ENCODE measurements at places on chromosomes 7 and 10.
A peak's percentile ranks its signal among the peaks of the same experiment; 100 is the strongest.

GRCh38 chr10:55374060-55374459 lies 573.0 kb upstream of the PCDH15 start:
- DNase-seq, result no peak

GRCh38 chr7:16491148-16491547 lies 25.6 kb upstream of the SOSTDC1 start:
- no peak for DNase-seq

DNA sequence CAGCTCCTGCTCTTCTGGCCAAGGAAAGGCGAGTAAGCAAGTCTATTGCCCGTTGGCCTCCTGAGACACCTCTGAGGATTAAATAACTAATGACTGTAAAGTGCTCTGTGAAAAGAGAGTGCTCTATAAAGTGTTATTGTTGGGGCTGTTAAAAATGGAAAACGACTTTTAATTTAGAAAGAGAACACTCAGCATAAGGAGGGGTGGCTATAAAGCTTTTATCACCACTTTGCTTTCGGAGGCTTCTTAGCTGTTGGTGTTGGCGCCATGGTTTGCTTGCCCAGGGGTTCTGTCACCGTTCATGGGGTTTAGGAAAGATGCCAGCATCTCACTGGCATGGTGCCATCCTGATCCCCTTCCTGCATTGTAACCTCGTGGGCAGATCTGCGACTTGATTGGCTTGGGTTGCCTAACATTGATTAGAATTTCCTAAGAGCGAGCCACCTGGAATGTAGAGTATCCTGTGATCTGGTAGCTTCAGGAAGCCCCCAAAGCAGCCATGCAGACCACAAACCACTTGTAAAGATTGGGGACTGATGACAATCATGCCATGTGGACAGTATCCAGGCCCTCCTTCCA lies 509.9 kb downstream of the LRMDA start:
- no peak for DNase-seq

- DNase-seq, result no peak
Measured at GRCh38 chr10:124318076-124318475, 100.6 kb downstream of the OAT start.

DNA sequence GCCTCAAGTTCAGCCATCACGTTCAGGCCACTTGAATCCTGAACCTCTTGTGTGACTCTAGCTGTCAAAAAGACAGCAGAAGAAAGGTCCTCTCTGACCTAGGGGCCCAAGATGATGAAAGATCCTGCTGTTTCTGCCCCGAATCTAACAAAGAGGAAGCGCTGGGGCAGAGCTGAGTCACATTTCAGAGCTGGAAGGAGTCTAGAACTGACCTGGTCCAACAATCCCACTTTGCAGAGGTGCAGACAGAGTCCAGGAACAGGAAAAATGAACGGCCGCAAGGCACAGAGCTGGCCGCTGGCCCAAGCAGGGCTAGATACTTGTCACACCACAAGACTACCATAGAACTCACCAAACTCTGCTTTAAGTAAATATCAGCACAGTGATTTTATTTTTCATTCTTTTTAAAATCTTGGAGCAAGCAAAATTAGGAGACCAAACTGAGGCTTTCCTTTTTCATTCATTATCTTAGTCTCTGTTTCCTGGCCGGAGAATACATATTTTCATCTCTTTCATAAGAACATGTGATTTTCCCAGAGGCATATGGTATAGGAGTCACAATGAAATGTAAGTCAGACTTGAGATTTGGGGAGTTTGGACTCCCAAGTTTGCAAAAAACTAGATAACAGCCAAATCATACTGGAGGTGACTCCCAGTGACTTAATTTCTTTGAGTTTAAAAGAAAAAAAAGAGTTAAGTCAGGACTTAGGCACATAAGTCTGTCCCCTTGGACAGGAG lies 52.8 kb downstream of the CHST15 start:
- DNase-seq, result no peak

DNA sequence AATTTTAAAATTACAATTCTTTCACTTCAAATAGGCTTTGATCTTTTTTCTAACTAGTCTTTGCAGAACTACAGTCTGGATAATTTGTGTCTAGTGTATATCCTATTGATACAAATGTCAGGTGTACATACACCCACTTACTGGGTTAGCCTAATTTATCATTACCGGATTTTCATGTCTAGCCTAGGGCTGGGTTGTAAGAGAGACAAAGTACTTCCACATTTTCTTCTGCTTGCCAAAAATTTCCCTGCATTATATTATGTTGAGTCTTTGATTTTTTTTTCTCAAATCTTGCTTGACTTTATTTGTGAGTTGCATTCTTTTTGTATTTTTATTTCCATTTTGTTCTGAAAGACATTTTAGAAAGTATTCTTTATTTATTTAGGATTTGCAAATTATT lies 284.8 kb upstream of the FZD8 start:
- DNase-seq, result no peak

- no peak for DNase-seq
Measured at GRCh38 chr10:124879136-124879535, 62.8 kb upstream of the ZRANB1 start.

DNA sequence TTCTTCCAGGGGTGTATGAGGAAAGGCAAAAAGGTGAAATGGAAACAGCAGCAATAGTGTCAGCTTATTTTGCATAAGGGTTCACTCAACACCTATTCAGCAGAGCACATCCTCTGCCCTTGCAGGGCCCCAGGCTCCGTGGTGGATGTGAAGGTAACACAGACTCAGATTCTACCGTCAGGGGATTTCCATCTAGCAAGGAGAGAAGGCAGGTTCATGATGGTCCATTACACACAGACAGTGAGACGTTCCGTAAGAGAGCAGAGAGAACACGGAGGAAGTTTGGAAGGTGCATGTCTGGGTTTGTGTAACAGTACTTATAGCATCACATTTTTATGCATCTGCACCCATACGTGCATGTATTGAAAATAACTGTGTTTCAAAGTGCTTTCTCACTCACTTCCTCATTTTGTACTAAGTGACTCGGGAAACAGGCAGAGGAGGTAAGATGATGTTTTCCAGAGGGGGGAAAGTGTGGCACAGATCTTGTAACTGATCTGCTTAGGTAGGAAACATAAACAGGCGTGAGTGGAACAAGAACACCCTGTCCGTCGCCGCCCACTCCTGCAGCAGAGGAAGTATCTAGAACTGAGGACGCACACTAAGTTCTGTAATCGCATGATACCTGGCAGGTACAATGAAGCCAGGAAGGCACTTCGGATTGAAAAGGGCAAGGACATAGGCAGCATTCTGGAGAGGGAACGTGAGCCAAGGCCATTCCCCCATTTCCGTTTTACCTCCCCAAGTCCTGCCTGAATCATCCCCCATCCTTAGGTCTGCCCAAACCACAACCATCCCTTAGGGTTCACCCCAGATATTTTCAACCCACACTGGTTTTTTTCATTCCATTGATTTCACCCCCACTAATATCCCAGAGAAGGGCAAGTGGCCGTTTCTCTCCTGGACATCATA lies 1.0 kb upstream of the ENO4 start:
- DNase-seq, result no peak

- peak; percentile 54 for DNase-seq
Measured at GRCh38 chr10:118698421-118698820, 56.3 kb downstream of the CACUL1 start.

DNA sequence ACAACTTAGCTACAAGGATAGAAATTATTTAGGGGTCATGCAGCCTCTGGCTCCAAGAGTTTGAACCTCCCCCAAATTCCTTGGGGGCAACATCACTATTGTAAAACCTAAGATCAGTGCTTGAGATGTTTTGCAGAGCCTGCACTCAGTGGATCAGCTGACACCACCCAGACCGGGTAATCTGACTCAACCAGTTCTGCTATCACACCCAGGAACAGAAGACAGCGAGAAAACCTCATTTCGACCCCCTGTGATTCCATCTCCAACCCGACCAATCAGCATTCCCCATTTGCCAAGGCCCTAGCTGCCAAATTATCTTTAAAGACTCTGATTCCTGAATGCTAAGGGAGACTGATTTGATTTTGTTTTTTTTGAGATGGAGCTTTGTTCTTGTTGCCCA lies 5.2 kb downstream of the TACR2 start:
- no peak for DNase-seq

DNA sequence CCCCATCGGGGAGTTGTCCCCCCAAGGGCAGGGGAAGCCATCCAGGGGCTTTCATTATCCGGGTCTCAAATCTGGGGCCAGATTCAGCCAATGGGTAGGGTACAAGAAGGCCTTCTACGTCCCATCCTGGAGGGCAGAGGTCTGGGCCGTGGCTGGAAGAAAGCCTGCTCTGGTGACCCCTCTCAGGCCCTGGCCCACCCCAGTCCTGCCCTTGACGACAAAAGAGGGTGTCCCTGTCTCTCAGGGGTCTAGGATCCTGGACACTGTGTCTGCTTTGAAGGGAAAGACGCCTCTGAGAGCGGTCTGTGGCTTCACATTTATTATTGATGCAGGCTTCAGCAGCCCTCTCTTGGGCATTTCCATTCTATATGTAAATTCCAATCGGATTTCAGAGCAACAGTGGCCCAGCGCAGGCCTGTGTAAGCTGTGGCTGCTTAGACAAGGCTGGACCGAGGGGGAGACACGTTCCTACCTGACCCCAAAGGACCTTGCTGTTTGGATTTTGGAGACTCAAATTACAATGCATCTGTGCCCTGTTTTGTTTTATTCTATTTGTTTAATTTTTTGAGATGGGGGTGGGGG lies 83.2 kb upstream of the BAIAP2L1 start:
- DNase-seq, result no peak

GRCh38 chr10:75367021-75367487 lies 34.5 kb downstream of the ZNF503 start:
- DNase-seq, result no peak

GRCh38 chr10:101040061-101040460 lies 9.0 kb downstream of the SFXN3 start:
- DNase-seq, result no peak

- DNase-seq, result no peak
Measured at GRCh38 chr10:122510736-122511135, 49.4 kb downstream of the HTRA1 start.

DNA sequence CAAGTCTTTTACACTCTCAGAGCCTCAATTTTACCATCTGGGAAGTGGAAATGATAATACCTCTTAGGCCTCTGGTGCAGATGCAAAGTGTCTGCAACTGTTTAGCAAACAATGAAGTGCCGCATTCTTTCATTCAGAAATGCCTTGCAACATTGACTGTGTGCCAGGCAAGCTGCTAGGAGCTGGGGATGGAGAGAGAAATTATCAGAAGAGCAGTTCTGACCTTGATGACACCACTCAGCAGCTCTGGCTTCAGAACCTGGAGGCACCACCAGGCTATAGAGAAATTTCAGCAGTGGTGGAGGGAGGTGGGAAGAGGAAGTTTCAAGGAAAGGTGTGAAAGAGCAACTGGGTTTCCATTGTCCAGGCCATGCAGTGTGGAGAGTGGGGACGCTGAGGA lies 78.1 kb upstream of the HABP2 start:
- DNase-seq, result no peak

- DNase-seq, result no peak
Measured at GRCh38 chr10:64494901-64495300, 973.7 kb downstream of the REEP3 start.

- DNase-seq, result no peak
Measured at GRCh38 chr7:158645842-158646241, 58.2 kb upstream of the PTPRN2 start.

GRCh38 chr10:27529010-27529783 lies 25.1 kb downstream of the RAB18 start:
- no peak for DNase-seq

- DNase-seq, result no peak
Measured at GRCh38 chr7:50068850-50069551, 24.0 kb downstream of the ZPBP start.

DNA sequence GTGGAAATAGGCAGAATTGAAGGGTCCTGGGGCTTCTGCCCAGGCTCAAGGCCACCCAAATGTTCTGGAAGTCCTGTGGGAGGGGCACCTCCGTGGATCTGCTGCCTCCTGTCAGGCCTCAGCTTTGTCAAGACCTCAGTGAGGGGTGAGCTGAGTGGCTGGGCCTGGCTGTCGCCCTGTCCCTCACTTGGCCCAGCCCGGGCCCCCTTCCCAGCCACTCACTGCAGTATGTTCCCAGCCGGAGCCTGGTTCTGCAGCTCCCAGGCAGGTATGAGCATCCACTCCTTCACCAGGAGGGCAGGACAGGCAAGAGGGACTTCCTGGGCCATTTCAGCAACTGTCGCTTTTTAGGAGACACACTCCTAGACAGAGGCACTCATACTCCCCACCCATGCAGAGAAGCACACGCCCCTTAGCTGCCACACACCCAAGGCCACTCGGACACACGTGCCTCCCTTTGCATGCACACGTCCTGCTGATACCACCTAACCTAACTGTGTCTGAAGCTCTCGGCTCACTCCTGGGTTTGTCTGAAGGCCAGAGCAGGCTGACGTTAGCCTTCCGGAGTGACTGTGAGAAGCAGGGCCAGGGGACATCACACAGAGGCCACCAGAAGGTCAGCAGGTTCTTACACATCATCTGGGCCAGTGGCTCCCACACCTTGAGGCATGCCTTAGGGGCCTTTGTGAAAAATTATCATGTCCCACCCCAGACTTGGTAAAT lies 72.2 kb upstream of the COL13A1 start:
- DNase-seq, result no peak

- no peak for DNase-seq
Measured at GRCh38 chr7:102967798-102968197, 55.0 kb downstream of the LRRC17 start.

GRCh38 chr7:85167636-85168035 lies 19.2 kb downstream of the SEMA3D start:
- DNase-seq, result no peak

GRCh38 chr10:70786799-70787415 lies 1.7 kb upstream of the TBATA start:
- no peak for DNase-seq

DNA sequence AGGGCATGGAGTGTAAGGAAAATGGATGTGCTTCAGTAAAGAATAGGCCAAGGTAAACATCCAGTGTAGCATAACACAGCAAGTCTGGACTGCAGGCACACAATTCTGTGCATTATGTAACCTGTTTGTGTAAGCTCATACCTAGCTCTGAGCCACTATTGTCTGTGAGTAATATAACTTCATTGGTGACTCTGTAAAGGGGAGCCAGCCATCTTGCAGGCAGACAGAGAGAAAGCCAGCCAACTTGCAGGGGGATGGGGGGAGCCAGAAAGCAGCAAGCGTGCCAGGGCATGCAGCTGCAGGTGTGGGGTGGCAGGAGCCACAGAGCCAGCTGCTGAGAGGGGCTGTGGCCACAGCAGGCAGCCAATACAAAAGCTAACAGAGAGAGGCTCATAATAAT lies 449.2 kb downstream of the IPMK start:
- DNase-seq, result no peak

DNA sequence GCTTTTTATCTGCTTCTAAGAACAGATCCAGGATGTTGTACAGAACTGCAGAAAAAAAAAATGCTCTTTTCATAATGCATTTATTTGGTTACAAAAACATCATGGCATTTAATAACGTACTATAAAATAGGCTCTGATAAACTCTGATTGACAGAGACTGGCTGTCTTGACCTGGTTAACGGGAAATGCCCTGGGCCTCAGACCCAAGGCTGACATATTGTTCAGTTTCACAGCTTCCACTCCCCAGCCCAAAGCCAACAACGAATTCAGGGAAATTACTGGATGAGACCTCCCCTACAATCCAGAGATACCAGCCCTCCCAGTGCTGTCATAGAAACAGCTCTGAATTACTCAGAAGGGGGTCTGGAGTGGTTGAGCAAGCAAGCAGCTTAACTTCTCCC lies 260.1 kb downstream of the CREB5 start:
- DNase-seq, result no peak

- no peak for DNase-seq
Measured at GRCh38 chr7:40348126-40348728, 213.4 kb downstream of the SUGCT start.

All from stimulated activated CD4-positive, alpha-beta T cell treated with anti-CD3 and anti-CD28 coated beads, Interleukin-1b, Interleukin-23, amount 100 ng/mL, for 1 hour (primary cell).